D721Med (cell line): ENCODE measurements at places on chromosomes 6 and 20.

DNA sequence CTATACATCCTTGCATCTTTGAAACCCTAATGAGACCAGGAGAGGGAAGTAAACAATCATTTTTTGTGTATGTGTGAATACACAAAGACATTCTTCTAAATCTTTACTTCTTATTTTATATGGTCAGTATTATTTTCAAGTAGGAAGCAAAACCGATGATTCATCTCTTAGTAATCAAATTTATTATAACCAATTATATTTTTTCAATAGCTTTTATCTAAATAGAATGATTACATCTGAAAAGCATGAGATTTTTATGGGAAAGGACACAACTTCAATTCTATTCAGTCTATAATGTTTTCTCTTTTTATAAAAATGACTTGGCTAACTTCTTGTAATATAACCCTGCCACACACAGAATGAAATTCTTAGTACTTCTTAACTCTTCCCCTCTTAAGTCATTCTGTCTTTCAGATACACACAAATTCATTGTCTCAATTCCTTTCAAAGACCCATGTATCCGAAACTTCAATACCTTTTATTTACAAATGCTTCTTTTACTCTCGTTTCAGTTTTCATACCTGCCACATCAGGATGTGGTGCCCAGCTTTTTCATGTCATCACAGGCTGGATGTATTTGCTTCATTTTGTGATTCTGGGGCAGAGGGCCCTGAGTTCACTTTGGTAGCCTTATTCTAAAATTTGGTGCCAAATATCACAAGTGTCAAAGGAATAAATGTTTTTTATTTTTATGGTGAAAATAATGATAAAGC, 227.0 kb downstream of the PHF3 start:
- DNase-seq = no peak

- DNase-seq = no peak
These were observed 29.9 kb upstream of the FAM210B start for GRCh38 chr20:56328861-56329260.

GRCh38 chr6:154522576-154522975, 12.1 kb upstream of the CNKSR3 start:
- DNase-seq = no peak

- DNase-seq = no peak
These were observed 26.4 kb downstream of the PSMG4 start for GRCh38 chr6:3285049-3285639.

DNA sequence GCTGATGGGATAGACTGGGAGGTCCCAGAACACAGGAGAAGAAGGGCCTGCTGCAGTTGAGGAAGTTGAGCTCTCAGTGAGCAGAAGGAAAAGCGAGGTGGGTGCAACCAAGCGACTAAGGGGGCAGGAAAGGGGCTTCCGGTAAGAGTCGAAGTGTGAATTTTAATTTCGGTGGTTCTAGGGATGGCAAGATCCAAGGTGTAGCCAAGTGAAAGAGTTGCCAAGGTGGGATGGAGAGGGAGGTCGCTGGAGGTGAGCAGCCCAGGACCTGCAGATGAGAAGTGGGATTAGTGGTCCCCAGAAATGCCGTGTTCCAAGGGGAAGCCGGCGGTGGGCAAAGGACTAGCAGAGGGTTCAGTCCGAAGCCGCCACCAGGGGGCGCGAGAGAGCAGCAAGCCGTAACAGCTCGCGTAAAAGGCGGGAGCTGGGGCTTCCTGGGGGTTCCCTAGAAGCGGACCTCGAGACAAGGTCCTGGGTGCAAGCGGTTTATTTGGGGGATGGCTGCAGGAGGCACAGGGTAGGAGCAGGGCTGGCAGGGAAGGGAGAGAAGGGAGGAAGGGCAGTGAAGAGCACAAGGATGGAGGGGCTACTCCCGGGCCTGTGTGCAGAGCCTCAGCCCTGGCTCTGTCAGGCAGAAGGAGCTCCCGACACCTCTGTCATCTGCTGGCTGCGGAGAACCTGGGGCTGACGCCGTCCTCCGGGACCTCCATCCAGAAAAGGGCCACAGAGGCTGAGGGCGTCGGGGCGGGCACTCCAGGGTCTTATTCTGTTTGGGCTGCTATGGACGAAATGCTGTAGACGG, 103.6 kb downstream of the PAX1 start:
- no peak for DNase-seq

- DNase-seq = no peak
These were observed 679.5 kb downstream of the MAFB start for GRCh38 chr20:40009542-40009941.

DNA sequence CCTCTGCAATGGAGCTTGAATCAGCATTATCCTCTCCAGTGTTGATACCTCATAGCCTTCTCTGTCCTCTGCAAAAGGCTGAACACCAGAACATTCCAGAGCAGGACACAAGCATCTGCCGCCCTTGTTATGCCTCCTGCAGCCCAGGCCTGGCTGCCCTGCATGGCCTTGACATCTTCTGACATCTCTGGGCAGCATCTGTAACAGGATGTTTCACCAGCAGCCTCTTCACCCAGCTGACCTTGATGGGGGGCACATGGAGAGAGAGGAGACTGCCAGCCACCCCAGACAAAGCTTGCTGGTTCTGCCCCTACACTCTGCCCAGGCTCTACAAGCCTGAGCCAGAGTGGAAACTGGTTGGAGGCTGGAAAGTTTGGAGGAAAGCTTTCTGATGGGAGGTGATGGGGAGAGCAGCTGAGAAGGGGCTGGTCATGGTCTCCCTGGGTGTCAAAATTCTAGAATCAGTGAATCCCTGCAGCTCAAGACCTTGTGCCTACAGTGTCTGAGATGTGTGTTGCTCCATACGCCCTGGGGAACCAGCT, 145.1 kb downstream of the MRPL14 start:
- no peak for DNase-seq

DNA sequence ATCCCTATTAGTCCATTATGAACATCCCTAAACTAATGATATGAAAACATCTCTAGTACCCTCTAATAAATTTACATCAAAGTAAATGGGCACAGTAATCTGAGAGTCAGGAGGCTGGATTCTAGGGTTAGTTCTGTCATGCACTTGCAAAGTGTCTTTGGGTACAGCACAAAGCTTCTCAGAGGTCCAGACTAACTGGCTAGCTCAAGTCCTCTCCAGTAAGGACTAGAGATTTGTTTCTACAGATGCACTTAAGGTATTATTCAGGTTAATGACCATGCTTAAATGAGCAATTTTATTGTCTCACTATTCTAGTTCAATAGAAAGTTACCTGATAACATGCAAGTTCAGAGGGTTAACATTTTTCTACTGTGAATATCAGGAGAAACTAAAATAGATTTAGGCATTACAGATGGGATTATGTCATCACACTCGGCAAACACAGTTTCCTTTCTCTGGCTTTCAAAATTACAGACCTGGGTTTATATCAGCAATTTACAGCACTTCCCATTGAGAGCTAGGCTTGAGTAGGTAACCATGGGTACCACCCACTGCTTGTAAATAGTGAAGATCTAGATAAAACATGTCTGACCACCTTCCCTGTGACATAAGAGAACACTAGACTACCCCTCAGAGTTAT, 402.9 kb upstream of the RUNX2 start:
- DNase-seq = no peak

GRCh38 chr20:44594730-44595129, 12.4 kb downstream of the PKIG start:
- no peak for DNase-seq

DNA sequence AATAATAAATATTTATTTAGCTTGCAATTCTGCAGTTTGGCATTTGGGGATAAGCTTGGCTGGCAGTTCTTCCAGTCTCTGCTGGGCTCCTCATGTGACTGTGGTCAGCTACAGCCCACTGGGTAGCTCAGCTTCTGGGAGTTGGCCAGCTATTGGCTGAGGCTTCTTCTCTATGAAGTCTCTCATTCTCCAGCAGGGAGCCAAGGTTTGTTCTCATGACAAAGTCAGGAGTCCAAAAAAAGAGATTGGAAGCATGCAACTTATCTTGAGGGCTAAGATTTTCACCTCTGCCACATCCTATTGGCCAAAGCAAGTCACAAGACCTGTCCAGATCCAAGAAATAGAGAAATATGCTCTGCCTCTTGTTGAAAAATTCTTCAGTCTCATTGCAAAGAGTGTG, 94.6 kb downstream of the SNAP25 start:
- no peak for DNase-seq

GRCh38 chr20:61024390-61024789, 227.7 kb upstream of the CDH4 start:
- DNase-seq = no peak

DNA sequence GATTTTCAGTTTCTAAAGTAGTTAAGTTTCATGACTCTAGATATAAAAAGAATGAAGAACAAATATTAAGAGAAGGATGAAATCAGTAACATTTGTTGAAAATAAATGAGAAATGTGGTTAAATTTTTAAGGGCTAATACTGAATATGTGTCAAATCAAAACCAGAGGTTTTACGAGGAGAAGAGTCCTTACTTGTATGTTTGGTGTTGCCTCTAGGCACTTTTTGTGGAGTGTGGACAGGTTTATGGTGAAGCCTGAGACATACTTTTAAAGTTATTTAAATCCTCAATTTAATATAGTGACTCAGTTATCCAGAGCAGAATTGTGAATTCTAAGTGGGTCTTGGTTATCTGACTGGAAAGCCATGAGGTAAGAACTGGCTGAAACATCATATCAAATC, 68.7 kb downstream of the COL19A1 start:
- DNase-seq = no peak

- DNase-seq = no peak
These were observed 79.1 kb upstream of the FOXP4 start for GRCh38 chr6:41467061-41467460.

DNA sequence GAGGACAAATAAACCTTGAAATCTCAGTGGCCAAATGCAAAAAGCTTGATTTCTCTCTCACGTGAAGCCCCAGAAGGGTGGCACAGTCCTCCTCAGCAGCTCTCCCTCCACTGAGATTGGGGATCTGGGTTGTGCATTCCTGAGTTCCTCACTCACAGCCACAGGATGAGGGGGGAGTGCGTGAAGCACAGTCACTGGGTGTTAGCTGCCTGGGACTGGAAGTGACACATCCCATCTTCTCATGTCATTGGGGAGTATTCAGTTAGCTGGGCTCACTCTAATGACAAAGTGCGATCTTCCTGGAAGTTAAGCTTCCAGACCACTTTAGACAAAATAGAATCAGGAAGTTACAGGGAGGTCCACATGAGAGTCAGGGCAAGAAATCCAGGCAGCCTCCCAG, 192.2 kb upstream of the LRFN2 start:
- no peak for DNase-seq

- DNase-seq = no peak
These were observed 82.3 kb upstream of the RIPOR2 start for GRCh38 chr6:25017932-25018567.

- DNase-seq = no peak
These were observed 43.7 kb downstream of the NINL start for GRCh38 chr20:25541676-25542075.

DNA sequence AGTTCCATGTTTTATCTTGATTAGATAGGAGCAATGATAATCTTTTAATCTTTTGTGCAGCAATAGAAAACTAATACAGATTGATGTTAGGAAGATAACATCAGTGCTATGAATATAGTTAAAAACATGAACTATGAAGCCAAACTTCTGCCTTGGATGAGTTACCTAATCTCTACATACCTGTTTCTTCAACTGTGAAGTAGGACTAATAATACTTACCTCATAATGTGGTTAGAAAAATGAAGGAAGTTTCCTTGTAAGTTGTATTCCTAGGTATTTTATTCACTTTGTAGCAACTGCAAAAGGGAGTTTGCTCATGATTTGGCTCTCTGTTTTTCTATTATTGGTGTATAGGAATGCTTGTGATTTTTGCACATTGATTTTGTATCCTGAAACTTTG, 111.9 kb downstream of the FRK start:
- no peak for DNase-seq

GRCh38 chr20:51338692-51339440, 203.7 kb downstream of the NFATC2 start:
- no peak for DNase-seq

GRCh38 chr6:157268835-157269234, 54.5 kb downstream of the TMEM242 start:
- no peak for DNase-seq

- no peak for DNase-seq
These were observed 28.0 kb downstream of the PEX3 start for GRCh38 chr6:143478479-143479062.

- no peak for DNase-seq
These were observed 24.4 kb downstream of the MYLIP start for GRCh38 chr6:16153211-16153820.

DNA sequence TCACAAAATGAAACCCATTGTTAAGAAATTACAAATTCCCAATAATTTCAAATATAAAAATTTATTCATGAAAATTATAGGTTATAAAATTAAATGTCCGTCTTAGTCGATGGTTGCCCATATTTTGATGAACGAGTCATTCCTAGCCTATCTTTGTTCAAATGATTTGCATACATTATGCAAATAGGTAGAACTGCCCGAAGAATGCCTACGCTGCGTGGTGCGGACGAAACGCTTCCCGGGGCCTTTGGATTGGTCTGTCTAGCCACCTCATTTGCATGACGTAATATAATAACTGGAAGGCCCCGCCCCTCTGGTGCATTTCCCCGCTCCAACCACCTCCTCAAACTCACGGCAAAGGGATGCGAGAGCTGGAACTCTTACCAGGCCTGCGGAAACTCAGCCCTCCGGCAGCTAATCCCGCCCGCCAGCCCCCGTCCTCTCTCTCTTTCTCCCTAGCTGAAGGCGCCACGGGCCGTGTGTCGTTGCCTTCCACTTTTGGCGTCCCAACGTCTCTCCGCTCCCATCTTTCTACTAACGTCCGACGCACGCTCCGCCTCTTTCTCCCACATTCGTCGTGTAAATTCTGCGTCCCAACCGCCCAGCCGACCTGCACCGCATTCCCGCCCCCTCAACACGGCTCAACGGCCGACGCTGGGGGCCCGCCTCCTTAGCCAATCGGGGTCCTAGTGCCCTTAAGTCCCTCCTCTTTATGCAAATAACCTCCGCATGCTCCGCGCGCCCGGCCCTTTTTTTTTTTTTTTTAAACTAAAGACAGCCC, 520 bp upstream of the PRRC2A start:
- DNase-seq = peak; percentile 73

GRCh38 chr20:47672886-47673670, 112.2 kb downstream of the SULF2 start:
- DNase-seq = no peak

DNA sequence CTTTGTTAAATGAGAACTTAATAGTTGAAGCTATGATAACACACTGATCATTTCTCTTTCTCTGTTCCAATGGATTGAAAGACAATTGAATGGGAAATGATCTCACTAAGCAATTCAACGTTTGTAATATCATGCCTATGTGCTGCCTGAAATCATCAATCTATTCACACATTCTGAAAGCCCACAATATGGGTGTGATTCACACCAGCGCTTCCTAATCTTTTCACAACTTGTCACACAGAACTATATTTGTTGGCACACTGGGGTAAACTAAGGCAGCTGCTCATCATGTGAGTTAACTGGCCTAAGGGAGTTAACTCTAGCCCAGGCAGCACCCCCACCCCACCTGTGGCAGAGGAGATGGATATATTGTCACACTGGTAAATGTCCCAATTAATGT, 37.1 kb upstream of the UTRN start:
- DNase-seq = no peak
